Spinal cord (tissue), 10 donors: ENCODE measurements at places on chromosomes 12 and 14. TPM values are rescaled to one million over a fixed set of nuclear protein-coding genes. Genes with fewer than 3 reads are reported as not detected.

DNA sequence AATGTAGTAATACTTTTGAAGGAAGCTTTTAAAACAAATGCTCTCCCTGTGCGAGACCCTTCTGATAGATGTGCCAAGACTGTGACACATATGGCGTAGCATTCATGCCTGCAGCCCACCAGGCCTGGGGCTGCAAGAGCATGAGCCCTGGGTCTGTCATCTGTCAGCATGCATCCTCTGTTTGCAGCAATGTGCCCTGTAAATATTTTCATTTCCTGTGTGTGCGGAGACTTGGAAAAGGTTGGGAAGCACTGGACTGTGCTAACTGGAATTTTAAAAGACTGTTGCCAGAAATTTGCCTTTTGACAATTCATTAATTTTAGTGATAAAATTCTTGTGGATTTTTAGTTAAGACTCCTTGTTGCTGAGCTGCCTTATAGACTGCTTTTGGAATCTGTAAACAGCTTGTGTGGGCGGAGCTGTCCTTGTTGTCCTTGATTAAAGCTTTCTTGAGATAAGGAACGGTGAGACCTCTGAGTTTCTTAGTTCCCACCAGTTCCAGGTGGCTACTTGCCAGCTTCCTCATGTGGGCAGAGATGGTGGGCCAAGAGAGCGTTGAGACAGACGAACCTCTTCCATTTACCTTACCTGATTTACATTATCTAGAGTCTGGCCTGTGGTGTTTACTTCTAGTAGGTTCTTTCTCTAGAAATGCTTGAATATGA, 23.4 kb downstream of the MARK3 start:
- H3K27ac ChIP-seq: no peak overlapping the region
- DNase-seq: no peak
- no peak overlapping the region for H3K4me3 ChIP-seq
- peaks cover 36% of the 10 kb centered on the region for H3K36me3 ChIP-seq

The SRGAP1 gene
- 13.9 TPM for total RNA-seq

The OTOGL gene
- 0.99 TPM for total RNA-seq

DNA sequence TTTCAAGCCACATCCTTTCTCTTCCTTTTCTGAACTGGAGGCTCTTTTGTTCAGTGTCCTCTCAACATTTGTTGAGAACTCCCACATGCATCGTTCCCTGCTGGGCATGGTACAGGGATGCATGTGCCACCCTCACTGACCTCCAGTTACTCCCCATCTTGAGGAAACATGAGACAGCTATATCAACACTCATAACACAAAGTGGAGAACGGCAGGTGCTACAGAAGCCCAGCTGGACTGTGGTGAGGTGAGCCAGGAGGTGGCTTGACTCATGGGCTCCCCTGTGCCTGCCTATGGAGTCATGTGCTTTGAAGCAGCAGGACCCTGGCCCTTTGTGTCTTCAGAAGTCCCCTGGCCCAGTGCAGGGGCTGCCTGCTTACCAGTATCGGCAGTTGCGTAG, 9.7 kb downstream of the MYH6 start:
- no peak overlapping the region for H3K4me3 ChIP-seq
- no peaks in the 10 kb centered on the region for H3K4me1 ChIP-seq
- H3K27ac ChIP-seq: no peak overlapping the region
- no peak for DNase-seq
- no peaks in the 10 kb centered on the region for H3K27me3 ChIP-seq
- no peaks in the 10 kb centered on the region for H3K36me3 ChIP-seq

DNA sequence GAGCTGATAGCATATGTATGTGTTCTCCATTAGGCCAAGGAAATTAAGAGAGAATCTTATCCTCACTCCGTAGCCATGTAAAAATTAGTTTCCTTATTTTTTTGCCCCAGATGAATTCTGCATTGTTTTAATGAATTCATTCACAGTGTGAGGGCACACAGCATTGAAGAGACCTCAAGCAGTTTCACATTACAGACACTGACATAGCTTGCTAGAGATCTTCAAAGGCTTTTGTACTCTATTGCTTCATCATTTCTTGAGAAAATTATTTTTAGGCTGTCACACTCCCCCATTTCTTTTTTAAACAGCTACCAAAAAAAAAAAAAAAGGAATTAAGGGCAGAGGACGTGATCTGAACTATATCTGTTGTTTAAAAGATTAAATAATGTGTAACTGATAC, 251.1 kb downstream of the BCAT1 start:
- H3K27ac ChIP-seq: no peak overlapping the region
- no peaks in the 10 kb centered on the region for H3K36me3 ChIP-seq
- H3K4me1 ChIP-seq: no peaks in the 10 kb centered on the region
- H3K4me3 ChIP-seq: no peak overlapping the region
